Stimulated activated CD8-positive, alpha-beta memory T cell treated with anti-CD3 and anti-CD28 coated beads, Interleukin-4, amount 100 ng/mL, for 1 hour (primary cell): ENCODE measurements at places on chromosomes 6 and 20.

DNA sequence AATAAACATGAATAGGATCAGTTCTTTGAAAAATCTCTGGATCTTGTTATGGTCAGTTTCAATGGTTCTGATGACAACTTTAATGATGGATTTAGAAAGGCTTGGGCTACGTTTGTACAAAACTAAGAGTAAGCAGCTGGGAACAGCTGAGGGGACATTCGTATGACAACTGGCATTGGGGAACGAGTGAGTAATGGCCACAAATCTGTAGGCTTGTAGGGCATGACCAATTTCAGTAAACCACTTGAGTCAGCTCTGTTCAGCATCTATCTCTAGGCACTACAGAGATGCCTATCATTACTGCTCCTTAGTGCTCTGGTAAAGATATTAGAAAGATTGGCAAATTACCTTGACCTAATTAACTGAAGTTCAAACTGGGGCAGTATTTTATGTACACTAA, 1375.6 kb downstream of the EPHA7 start:
- DNase-seq = no peak

- no peak for DNase-seq
Measured at GRCh38 chr6:35370785-35371493, 28.6 kb downstream of the PPARD start.

GRCh38 chr6:68572525-68572924, 62.6 kb upstream of the ADGRB3 start:
- DNase-seq = no peak

DNA sequence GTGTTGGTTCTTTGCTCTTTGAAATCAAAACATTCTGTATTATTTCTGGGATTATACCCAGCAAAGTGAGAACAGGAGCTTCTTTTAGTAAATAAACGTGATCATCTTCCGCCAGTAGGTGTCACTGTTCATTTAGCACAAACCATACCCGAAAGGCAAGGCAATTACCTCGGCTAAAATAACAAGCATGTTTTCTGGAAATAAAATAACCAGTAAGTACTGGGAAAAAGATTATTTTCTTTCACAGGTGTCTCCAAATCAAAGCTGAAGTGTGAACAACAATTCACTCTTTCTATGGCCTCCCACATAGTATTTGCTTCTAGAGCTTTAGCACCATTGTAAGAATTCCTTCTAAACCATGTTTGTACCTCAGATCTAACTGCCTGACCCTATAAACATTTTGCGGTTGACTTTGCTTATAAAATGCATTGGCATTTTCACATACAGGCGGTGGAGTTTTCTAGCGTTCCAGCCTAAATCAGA, 144.6 kb upstream of the AGPAT4 start:
- no peak for DNase-seq

DNA sequence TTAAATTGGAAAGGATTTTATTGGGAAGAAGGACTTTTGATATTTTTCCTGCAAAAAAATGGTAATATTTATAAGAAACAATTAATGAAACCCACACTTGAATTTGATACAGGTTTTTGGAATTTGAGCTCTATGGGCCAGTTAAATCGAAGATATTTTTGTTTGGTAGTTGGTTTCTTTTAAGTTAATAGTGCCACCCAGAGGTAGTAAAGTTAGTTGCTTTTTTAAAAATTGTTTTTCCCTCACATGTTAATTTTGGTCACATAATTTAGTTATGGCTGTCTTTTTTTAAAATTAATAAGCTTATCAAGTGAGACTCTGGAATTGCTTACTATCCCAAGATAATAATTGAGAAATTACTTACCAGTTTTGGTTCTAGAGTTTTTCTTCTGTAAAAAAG, 7.1 kb downstream of the PRIM2 start:
- DNase-seq = no peak

DNA sequence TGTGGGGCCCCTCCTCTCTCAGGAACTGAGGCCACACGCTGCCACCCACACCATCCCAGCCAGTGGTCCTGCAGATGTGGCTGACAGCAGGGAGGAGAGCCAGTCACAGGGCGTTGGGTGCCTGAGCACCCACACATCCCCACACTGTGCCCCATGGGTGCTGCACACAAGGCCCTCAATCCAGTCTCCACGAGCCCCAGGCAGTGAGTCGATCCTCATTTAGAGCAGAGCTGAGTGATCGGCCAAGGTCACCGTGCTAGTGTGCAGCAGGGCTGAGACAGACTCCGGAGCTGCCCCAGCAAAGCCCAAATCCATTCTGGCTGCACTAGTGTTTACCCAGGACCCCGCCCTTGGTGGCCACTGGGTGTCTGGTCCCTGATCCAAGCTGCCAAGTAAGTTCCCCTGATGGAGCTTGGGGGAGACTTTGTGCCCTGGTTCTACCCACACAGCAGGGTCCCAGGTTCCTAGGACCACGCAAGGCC, 9.0 kb downstream of the C20orf203 start:
- no peak for DNase-seq

GRCh38 chr20:41623625-41624375, 5.6 kb upstream of the CHD6 start:
- DNase-seq = no peak

DNA sequence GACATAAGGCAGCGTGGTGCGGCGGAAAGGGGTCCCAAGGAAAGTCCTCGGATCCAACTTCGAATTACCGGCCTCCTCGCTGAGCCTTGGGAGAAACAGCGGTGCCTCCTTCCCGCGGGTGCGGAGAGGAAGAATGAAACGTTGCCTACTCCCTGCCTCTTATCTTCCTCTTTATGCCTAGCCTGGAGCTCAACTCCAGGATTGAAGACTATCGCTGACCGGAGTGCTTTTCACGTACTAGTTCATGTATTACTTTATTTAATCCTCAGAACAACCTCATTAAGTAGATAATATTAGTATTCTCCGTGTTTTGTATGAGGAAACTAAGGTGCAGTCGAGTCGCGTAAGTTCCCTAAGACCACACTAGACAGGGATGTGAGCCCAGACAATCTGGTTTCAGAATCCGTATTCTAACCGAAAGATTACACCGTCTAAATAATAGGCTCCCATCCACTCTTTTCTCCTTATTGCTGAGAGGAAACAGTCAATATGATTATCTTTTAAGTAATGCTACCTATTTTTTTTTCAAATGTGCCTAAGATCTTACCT, 793 bp upstream of the PDSS2 start:
- no peak for DNase-seq

DNA sequence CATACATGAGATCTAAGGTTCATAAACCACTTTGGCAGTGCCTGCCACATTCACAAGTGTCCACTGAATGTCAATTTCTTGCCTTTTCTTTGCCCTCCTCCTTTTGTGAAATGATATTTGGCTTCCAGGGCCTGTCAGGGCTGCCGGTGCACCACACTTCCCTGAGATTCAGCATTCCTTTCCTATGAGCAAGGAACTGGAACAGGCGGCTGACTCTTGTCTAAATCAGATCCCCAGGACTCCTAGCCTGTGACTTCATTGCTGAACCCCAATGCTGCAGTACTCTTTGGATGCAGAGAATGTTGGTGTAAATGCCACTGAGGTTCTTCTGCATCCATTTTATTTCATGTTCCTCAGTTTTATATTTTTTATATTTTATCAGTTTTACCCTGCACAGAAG, 172.2 kb downstream of the ARID1B start:
- DNase-seq = no peak

DNA sequence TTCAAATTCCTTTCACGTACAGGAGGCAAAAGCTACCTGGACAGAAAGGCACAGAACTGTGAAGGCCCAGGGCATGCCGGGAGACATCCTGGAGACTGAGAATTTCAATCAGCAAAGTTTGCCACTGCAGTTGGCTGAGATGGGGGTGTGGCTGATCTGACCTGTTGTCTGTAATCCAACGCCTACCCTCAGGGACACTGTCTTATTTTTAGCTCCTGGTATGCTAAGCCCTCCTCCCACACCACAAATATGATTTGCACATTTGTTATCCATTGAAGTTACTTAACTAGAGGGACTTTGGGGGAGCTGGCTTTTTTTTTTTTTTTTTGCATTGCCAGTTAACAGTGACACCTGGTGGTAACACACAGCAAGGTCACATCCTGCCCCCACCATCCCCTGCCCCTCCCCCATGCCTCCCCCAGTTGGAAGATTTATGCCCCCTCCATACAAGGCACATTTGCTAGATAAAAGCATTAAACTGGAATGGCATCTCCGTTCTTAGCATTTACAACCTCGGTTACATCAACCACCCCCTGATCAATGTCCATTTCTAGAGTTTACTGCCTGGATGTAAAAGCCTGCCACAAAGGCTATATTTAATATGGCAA, 40.4 kb downstream of the TTI1 start:
- DNase-seq = no peak

DNA sequence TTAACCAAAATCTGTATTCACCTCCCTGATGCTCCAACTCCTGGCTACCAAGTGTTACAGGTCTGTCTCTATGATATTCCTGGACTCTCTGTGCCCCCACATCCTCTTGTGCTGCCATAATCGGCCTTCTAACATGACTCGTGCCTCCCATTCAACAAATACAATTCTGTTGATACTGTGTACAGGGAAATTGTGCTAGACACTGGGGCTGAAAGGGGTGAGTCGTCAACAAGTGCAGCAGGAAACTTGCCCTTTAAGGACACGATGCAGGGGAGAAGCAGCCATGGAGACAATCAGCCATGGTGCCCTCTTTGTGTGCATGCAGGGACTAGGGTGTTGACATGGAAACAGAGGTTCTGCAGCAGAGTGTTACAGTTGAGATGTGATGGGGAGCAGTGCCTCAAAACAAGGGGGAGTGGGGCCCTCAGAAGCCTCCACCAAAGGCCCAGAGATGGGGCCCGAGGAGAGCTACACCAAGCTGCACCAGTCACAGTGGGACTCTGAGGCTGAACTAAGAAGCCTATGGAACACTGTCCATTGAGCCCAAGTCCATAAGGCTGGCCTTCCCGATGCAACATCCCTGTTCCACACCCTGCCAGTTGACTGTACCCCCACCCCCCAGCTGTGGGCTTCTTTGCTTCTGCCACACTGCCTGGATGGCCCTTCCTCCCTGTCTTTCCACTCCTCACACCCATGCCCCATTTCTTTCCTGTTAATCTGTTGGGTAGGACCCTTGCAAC, 3.1 kb downstream of the PCED1A start:
- no peak for DNase-seq

DNA sequence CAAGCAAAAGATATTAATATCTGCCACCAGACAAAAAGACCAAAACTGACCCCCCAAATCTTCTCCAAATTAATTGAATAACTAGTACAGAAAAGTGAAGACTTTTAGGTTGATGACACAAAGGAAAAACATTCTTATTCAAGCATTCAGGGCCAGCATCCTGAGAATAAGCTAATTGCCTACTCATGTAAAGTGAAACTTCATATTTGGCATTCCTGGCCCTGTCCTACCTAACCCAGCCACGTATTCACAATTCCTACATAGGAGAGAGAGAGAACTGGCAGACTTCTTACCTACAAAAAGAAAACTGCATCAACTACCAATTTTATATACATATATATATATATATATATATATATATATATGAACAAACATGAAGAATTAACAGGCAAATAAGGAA, 4.9 kb upstream of the ASCC3 start:
- no peak for DNase-seq

DNA sequence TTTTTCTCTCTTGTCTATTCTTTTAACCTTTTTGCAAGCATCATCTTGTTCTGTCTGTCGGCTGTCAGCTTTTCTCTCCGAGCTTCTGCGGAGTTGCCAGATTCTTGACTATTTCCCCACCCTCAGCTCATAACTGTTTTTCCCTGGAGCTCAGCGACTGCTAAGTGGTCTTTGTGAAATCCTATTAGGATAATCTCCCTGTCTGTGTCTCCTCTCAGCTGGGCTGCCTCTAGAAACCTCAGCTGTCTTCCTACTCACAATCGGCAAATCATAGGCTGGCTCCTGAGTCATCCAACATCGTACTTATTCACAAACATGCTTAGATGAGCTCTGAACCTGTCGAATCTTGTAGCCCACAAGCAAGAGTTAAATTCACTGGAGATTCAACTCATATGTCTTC, 332.3 kb downstream of the PTPRT start:
- DNase-seq = no peak

DNA sequence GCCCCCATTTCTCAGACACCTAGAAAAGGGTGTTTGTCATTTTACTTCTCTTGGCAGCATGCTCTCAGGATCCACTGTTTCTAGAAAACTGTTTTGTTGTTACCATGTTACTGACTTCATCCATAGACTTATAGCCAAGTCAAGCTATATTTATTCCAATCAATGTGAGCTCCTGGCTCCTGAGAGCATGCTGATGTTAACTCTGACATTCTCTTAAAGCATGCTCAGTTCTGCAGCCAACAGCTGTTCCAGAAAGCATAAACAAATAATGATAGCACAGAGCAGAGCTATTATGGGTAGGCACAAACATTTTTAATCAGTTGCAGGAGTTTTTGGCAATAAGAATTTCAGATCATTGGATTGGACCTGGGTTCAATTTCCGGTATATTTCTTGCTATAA, 92.4 kb upstream of the CEP85L start:
- no peak for DNase-seq

- no peak for DNase-seq
Measured at GRCh38 chr20:45822857-45823256, 4.3 kb downstream of the TNNC2 start.

DNA sequence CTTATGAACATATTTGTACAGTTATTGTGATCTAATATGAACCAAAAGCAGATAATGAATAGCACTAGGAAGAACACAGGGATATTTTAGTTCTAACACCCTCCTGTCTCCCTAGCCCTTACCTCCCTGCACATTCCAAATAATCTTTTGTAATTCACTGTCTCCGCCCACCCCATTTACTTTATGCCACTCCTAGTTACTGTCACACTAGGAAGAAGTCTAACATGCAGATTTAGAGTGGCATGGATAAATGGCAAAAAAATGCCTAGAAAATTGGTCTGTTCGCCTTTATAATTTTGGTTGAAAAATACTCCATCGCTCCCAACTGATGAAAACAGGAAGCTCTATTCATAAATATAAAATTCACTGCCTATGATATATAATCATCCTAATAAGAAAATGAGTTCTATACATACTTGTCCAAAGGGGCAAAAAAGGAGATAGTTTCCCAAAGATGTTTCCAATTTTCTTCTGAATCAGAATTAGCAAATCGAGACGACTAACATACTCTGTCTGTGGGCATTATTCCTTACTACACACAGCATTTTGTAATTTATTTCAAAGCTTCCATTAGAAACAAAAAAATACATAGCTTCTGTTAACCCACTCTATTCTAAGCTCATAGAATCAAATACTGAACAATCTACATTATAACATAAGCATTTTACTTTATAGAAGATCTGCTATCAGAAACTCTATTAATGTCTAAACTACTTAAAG, 1.3 kb upstream of the RUNX2 start:
- DNase-seq = no peak
